ENCODE measurements at places on chromosomes 7 and 10. TPM values are rescaled to one million over a fixed set of nuclear protein-coding genes. Genes with fewer than 3 reads are reported as not detected.
A peak's percentile ranks its signal among the peaks of the same experiment; 100 is the strongest.

- H3K4me3 ChIP-seq = no peak overlapping the region
- H3K36me3 ChIP-seq = peaks cover 48% of the 10 kb centered on the region
- no peaks in the 10 kb centered on the region for H3K27me3 ChIP-seq
- H3K4me1 ChIP-seq = peaks cover 59% of the 10 kb centered on the region
- H3K27ac ChIP-seq = peak overlapping the region; percentile 73
Observed at GRCh38 chr10:26491934-26492333, 53.8 kb downstream of the APBB1IP start.

DNA sequence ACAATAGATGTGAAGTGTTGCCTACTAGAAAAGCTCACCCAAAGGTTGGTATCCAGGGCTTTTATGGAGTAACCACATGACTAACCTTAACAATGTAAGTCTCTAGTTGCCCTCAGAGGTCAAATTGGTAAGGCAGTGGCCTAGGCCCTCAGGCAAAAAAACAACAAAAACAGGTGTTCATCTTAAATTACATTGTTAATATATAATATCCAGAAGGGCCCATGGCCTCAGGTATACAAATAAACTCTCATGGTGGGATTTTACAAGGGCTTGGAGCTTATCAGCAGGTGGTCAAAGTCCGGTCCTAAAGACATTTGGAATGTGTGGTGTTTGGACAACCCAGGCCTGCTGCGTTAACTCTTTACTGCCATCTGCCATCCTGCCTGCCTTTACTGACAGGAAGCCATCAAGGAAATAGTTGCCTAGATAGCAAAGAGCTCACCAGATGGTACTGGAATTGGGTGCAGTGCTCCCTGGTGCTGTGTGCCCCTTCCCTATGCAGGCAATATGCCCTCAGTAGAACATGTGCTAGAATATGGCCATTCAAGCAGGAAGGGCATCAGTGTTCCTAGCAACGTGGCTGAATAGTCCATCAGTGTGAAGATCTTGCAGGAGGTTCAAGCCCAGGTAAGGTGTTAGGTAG, 36.2 kb downstream of the TOMM7 start:
- peaks cover 7% of the 10 kb centered on the region for H3K27me3 ChIP-seq
- no peak overlapping the region for H3K4me3 ChIP-seq
- H3K4me1 ChIP-seq = peaks cover 3% of the 10 kb centered on the region
- no peak for DNase-seq

The ASB10 gene
- polyA plus RNA-seq = not detected

The SLC18A3 gene
- not detected for polyA plus RNA-seq

The IGF2BP3 gene
- 0.64 TPM for polyA plus RNA-seq

GRCh38 chr10:131129544-131129943, 182.0 kb downstream of the TCERG1L start:
- no peak overlapping the region for H3K27ac ChIP-seq

GRCh38 chr10:514137-514671, 175.3 kb downstream of the DIP2C start:
- H3K4me3 ChIP-seq = no peak overlapping the region
- peaks cover 8% of the 10 kb centered on the region for H3K27me3 ChIP-seq
- peaks cover 16% of the 10 kb centered on the region for H3K4me1 ChIP-seq
- no peak overlapping the region for H3K27ac ChIP-seq
- DNase-seq = no peak
- no peaks in the 10 kb centered on the region for H3K36me3 ChIP-seq

GRCh38 chr10:71770789-71771188, 2.5 kb downstream of the VSIR start:
- H3K27me3 ChIP-seq = no peaks in the 10 kb centered on the region
- no peak for DNase-seq
- peak overlapping the region; percentile 80 for H3K27ac ChIP-seq
- H3K4me3 ChIP-seq = peak overlapping the region; percentile 87
- peaks cover 67% of the 10 kb centered on the region for H3K4me1 ChIP-seq

DNA sequence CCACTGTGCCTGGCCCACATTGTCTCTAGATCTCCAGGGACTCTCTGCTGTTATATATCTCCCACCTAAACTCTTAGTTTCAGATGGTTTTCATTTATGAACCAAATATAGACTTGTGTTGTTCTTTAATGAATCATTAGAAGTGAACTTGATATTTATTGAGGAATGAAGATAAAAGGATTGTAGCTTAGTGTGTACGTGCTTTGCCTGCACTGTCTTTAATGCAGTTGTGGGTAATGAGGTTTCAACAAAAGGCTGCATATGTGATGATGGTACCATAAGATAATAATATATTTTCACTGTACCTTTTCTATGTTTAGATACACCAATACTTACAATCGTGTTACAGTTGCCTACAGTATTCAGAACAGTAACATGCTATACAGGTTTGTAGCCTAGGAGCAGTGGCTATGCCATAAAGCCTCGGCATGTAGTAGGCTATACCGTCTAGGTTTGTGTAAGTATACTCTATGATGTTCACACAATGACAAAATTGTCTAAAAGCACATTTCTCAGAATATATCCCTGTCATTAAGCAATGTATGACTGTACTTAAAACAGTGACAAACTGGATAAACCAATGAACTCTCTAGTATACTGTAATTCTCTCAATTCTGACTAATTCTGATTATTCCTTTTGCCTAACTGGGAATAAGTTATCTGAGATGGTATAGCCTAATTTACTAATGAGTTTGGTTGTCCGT, 25.2 kb downstream of the VCL start:
- DNase-seq = no peak
- no peaks in the 10 kb centered on the region for H3K27me3 ChIP-seq
- H3K4me1 ChIP-seq = peaks cover 4% of the 10 kb centered on the region
- H3K4me3 ChIP-seq = no peak overlapping the region
- no peaks in the 10 kb centered on the region for H3K36me3 ChIP-seq
- no peak overlapping the region for H3K27ac ChIP-seq

GRCh38 chr7:99594948-99595745, 2.9 kb upstream of the TMEM225B start:
- no peaks in the 10 kb centered on the region for H3K36me3 ChIP-seq
- no peaks in the 10 kb centered on the region for H3K4me1 ChIP-seq
- no peak overlapping the region for H3K27ac ChIP-seq
- no peak overlapping the region for H3K4me3 ChIP-seq
- no peaks in the 10 kb centered on the region for H3K27me3 ChIP-seq
- DNase-seq = no peak

DNA sequence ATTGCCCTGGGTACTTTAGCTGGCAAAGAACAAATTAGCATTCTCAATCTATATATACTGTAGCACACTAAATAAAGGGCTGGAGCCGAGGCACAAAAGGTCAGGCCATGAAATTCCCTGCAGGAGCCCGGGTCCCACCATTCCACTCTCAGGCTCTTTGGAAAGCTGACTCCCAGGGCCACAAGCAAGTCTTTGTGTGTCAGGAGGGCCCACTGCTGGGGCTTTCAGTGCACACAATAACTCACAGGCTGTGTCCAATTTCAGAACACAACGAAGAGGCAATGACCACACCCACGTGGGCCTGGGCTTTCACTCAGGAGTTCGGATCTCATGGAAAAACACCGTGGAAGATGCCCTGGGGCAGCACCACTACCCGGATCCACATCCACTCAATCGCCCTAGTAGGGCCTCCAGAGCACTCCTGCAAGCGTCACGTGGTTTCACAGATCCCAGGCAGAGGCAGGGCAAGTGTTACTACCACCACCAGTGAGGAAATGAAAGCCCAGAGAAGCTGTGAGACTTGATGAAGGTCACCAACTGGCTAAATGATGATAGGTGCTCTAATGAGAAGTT, 60.3 kb downstream of the COBL start:
- H3K4me3 ChIP-seq = no peak overlapping the region
- H3K27me3 ChIP-seq = peaks cover 14% of the 10 kb centered on the region
- no peak overlapping the region for H3K27ac ChIP-seq

- no peaks in the 10 kb centered on the region for H3K4me1 ChIP-seq
- H3K27me3 ChIP-seq = no peaks in the 10 kb centered on the region
- no peak for DNase-seq
- H3K36me3 ChIP-seq = no peaks in the 10 kb centered on the region
- no peak overlapping the region for H3K27ac ChIP-seq
Observed at GRCh38 chr10:57849691-57850357, 417.9 kb downstream of the IPMK start.

The ATE1 gene
- 24.0 TPM for polyA plus RNA-seq

DNA sequence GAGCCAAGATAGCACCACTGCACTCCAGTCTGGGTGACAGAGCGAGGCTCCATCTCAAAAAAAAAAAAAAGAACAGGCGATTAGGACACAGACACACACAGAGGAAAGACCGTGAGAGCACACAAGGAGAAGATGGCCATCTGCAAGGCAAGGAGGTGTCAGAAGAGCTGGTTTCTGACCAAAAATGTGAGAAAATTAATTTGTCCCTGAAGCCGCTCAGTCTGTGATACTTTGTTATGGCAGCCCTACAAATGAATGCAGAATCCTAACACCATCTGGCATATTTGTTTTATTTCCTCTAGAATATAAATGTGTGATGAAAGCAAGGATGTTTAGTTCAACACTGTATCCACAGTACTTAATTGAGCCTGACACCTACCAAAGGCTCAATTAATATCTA, 69.7 kb downstream of the ZFAND4 start:
- H3K4me3 ChIP-seq = no peak overlapping the region
- peaks cover 11% of the 10 kb centered on the region for H3K36me3 ChIP-seq
- H3K27me3 ChIP-seq = peaks cover 9% of the 10 kb centered on the region
- H3K27ac ChIP-seq = no peak overlapping the region
- DNase-seq = no peak

DNA sequence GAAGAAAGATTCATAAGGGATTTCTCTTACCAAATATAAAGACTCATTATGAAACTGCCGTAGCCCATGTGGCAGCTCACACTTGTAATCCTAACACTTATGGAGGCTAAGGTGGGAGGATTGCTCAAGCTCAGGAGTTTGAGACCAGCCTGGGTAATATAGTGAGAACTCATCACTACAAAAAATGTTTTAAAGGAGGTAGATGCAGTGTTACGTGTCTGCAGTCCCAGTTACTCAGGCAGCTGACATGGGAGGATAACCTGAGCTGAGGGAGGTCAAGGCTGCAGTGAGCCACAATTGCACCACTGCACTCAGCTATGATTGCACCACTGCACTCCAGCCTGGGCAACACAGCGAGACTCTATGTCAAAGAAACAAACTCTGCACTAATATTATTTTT, 18.1 kb upstream of the DNA2 start:
- DNase-seq = no peak
- no peak overlapping the region for H3K27ac ChIP-seq
- H3K4me3 ChIP-seq = no peak overlapping the region
- H3K27me3 ChIP-seq = no peaks in the 10 kb centered on the region
- peaks cover 85% of the 10 kb centered on the region for H3K36me3 ChIP-seq

- peaks cover 31% of the 10 kb centered on the region for H3K27me3 ChIP-seq
- H3K4me3 ChIP-seq = no peak overlapping the region
- H3K27ac ChIP-seq = no peak overlapping the region
Observed at GRCh38 chr7:39084349-39084748, 106.6 kb downstream of the POU6F2 start.

The STEAP4 gene
- polyA plus RNA-seq = not detected

The ZNF425 gene
- 0.65 TPM for polyA plus RNA-seq

The TMEM229A gene
- not detected for polyA plus RNA-seq

DNA sequence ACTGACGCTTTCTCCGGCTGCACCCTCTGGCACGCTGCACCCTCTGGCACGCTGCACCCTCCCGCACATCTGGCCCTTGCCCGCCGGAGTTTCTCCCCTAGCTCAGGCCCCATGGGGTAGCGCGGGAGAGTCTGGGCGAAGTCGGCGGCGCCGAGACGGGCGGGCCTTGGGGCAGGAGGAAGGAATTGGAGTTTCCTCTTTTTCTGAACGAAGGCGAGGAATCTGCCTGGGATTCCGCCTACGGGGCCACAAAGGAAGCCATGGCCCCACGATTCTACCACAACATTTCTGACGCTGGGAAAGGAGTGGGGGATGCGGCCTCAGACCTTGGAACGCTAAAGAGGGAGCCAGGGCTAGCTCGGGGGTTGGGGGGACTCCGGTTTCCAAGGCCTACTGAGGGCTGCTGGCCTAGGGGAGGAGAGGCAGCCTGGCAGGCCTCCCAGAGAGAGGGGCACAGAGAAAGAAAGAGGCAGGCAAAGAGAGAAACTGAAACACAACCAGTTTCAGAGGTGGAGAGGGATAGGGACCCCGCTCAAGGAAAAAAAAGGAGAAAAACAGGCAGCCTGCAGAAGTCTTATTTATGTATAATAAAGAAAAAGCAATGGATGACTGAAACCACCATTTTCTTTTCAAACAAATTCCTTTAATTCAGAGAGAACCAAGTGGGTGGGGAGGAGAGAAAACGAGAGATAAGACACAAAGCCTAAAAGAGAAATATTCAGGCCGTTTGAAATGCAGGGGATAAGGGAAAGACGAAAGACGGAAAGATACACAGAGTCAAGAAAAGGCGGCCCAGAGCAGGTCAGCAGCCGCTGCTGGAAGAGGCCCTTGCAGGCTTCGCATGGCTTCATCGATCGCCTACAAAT, 4.3 kb downstream of the TLX1 start:
- no peak overlapping the region for H3K27ac ChIP-seq
- H3K4me3 ChIP-seq = peak overlapping the region; percentile 66
- peaks cover 50% of the 10 kb centered on the region for H3K4me1 ChIP-seq
- peaks cover 2% of the 10 kb centered on the region for H3K36me3 ChIP-seq

DNA sequence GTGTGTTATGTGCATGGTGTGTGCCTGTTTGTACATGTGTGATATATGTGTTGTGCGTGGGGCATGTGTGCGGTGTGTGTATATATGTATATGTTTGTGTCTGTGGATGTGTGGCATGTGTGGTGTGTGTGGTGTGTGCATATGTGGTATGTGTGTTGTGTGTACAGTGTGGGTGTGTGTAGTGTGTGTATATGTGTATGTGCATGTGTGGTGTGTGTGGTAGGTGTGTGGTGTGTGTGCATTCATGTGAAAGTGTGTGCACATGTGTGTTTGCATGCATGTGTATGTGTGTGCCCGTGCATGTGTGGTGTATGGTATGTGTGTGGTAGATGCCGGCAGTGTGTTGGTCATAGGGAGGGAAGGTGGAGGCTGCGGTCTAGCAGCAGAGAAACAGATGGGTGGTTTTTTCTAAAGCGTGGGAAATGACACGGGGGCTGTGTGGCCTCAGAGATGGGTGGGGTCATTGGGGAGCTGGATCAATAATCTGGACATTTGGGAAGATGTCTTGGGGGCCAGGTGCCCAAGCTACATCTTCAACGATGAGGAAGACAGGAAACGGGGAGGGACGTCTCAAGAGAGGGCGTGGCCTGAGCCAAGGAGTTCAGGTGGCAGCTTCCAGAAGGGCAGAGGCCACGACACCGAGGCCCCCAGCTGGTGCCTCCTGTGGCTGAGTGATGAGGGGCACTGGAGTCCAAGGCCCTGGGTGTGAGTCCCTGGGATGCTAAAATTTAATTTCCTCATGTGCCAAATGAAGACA, 481.3 kb downstream of the DNAJB6 start:
- no peak overlapping the region for H3K27ac ChIP-seq
- no peaks in the 10 kb centered on the region for H3K36me3 ChIP-seq
- no peak for DNase-seq
- peaks cover 4% of the 10 kb centered on the region for H3K27me3 ChIP-seq
- no peaks in the 10 kb centered on the region for H3K4me1 ChIP-seq

Data from naive thymus-derived CD8-positive, alpha-beta T cell (primary cell).